ENCODE measurements at places on chromosomes 3 and 15.

DNA sequence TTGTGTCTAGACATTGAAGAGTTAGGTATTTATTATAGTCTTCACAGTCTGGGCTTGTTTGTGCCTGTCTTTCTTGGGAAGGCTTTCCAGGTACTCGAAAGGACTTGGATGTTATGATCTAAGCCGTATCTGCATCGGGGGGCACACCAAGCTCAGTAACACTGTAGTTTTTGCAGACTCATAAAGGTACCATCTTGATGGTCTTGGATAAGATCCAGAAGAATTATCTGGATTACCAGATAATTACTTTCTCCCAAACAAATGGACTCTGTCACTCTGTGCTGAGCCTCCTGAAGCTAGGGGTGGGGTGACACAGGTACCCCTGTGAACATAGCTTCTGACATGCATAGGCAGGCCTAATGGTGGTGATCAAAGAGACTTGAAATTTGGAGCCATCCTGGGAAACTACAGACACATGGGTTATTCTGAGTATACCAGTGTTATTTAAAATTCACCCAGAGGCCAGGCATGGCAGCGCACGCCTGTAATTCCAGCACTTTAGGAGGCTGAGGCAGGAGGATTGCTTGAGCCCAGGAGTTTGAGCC is 238.6 kb upstream of the TPM1 start:
- no peak for DNase-seq

DNA sequence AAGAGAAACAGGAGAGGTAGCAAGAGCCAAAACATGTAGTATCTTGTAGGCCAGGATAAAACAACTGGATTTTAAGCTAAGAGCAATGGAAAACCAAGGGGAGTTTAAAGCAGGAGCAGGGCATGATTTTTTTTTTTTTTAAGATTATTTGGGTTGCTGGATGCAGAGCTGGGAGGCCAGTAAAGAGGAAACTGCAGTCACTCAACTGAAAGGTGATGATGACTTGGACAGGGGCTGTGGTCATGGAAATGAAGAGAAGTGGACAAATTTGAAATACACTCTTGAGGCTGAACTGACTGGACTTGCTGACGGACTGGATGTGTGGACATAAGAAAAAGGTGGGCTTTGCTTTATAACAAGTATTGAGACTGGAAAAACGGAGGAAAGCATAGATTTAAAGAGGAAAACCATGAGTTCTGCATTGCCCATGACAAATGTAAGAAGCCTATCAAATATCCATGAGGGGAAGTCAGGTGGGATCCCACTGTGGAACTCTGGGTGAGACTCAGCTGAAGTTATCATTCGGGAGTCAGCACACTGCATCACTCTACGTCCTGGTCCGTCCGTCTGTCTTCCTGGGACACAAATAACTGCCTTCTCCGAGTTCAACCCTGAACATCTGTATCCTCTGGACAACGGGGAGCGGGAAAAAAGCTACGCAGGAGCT is 688 bp downstream of the XPC start:
- no peak for DNase-seq

DNA sequence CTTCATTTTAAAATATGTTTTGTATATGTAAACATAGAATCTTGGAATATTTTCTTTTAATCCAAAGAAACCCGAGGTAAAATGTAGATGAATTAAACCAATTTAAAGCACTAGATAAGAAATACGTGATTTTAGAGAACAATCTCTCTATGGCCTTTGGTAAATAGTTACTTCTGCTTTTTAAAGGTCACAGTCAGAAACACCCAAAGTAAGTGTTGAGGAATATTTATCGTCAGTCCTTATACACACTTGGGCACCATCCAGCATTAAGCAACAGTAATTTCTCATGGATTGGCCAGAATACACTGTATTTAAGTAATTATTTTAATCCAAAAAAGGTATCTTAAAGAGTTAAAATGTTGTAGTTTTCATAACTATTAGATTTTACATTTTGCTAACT is 713.2 kb downstream of the NLGN1 start:
- DNase-seq, result no peak

GRCh38 chr3:123785602-123786001 is 98.5 kb downstream of the MYLK start:
- DNase-seq, result no peak

- DNase-seq, result no peak
These were observed 130.8 kb downstream of the SNRK start for GRCh38 chr3:43417133-43417532.

DNA sequence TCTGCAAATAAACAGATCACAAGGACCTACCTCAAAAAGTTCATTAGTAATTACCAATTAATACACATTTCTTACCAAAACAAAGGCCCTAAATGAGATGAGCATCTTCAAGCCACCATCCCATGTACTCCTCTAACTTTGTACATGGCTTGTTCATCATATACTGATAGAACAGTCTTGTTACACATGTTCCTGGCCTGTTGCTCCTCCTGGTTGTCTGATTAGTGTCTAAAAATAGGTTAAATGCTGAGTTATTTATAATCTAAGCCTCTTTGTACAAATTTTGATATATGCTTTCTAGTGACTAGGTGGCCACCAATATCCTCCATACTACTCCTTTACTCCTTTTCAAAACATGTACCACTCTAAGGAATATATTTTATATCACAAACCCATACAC is 25.0 kb downstream of the TBC1D5 start:
- no peak for DNase-seq

GRCh38 chr3:46987743-46988401 is 8.4 kb downstream of the NBEAL2 start:
- DNase-seq, result peak; percentile 78

- DNase-seq, result no peak
These were observed 141.8 kb downstream of the ALDH1A2 start for GRCh38 chr15:57923750-57924149.

DNA sequence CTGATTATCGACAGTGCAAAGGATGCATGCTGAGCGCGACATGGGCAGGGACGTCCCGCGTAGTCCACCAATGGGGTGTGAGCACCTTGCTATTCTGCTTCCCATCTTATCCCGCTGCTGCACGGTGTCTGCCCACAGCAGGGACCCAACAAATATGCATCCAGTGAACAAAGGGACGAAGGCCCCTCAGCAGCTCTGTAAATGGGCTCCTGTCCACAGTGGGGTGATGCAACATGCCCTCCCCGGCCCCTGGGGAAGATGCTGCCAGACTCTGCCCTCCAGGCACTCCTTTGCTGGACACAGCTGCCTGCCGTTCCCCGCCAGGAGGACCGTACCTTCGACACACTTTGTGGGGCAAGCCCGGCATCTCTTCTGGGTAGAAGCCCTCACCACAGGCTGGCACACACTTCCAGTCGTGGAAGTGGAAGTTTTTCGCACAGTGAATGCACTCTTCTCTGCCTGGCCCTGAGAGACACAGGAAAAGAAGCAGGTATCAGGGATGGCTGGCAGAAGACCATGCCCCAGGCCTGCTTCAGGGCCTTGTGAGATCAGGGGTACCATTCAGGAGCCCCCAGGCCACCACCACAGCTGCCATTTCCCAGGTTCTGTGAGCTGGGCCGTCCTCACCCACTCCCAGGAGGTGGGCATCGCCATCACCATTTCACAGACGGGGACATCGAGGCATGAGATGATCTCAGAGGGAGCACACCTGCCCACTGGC is 18.2 kb upstream of the SNRPA1 start:
- DNase-seq, result no peak

DNA sequence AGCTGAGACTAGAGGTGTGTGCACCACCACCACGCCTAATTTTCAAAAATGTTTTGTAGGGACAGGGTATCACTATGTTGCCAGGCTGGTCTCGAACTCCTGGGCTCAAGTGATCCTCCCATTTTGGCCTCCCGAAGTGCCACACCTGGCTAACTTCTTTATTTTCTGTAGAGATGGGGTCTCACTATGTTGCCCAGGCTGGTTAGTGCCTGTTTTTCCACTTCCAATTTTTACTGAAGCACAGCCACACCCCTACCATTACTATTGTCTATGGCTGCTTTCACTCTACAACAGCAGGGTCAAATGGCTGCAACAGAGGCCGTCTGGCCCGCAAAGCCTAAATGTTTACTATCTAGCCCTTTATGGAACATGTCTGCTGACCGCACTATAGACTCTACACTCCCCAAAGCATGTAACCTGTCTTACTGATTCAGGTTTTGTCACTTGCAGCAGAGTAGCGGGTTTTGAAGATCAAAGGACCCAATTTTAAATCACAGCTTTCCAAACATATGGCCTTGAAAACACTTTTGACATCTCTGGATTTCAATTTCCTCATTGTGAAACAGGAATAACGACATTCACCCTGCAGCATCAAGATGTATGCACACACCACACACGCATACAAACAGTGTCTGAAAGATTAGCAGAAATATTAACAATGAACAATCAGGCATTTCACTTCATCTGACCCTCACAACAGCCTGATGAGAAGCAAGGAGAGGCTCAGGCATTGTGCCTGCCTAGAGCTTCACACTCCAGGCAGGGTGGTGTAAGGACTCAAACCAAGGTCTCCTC is 46.1 kb downstream of the SCAP start:
- no peak for DNase-seq

DNA sequence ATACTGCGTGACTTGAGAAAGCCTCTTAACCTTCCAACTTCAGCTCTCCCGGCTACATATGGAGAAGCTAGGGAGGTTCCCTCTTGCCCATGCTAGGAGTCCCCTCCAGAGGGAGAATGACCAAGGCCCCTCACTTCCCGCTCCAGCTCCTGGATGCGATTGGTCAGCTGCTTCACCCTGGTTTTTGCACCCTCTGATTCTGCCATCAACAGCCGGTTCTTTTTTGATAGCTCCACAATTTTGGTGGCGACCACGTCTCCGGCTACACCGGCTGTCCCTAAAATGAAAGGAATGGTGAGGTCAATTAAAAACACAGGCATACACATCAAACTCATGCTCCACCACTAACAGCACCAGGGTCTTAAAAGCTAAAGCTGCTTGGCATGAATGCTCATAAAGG is 20.6 kb downstream of the CCDC13 start:
- no peak for DNase-seq

- DNase-seq, result no peak
These were observed 37.7 kb upstream of the SLC41A3 start for GRCh38 chr3:126121632-126122031.

GRCh38 chr15:90291679-90292356 is 26.3 kb downstream of the NGRN start:
- DNase-seq, result peak; percentile 51

GRCh38 chr3:26011276-26011675 is 221.4 kb downstream of the OXSM start:
- DNase-seq, result no peak

- no peak for DNase-seq
These were observed 454.8 kb downstream of the SHQ1 start for GRCh38 chr3:72393455-72393854.

DNA sequence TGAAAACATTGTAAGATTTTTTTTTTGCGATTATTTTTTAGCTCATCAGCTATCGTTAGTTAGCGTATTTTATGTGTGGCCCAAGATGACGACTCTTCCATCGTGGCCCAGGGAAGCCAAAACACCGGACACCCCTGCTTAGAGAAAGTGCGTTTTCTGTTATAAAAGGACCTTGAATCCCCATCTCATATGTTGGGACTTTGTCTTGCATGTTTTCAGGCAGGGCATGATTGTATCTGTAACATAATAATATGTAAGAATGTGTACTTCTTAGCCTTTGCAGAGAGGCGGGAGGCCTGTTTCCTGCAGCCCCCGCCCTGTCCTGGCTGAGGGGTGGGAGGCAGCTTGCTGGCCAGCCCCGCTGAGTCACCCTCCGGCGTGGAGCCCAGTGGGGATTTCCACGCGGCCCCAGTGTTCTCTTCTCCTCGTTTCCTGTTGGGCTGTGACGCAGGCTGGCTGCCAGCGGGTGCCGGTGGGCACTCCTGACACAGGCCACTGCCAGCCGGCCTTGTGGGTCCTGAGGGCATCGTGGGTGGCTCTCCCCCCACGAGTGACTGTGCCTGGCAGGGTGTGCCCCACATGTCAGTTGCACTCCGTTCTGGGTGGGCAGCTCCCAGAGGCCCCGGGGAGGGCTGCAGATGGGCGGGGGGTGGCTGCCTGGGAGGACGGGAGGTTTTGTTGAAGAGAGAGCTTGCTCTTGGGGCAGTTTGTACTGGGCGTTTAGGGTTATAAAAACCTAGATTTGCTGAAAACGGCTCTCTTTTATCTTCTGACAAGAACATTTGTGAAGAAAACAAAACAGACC is 55.6 kb downstream of the SMAD3 start:
- no peak for DNase-seq

GRCh38 chr15:99371180-99372103 is 120.2 kb downstream of the LRRC28 start:
- DNase-seq, result no peak

GRCh38 chr15:85839643-85840042 is 44.9 kb upstream of the KLHL25 start:
- DNase-seq, result no peak

DNA sequence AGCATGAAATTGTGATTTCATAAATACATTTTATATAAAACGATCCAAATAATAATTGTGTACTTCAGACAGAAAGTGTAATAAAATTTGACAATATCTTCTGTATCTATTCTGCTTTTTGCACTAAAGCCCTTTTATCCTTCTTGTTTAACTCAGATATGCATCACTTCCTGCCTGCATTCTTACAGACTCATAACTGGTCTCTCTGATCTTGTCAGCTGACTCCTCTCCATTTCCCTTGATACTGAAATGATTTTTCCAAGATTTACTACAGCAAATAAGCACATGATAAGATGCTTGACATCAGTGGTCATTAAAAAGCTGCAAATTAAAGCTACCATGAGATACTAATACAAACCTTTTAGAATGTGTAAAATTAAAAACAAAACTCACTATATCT is 25.3 kb upstream of the SI start:
- DNase-seq, result no peak

- DNase-seq, result no peak
These were observed 8.6 kb downstream of the AQP9 start for GRCh38 chr15:58146749-58147148.

DNA sequence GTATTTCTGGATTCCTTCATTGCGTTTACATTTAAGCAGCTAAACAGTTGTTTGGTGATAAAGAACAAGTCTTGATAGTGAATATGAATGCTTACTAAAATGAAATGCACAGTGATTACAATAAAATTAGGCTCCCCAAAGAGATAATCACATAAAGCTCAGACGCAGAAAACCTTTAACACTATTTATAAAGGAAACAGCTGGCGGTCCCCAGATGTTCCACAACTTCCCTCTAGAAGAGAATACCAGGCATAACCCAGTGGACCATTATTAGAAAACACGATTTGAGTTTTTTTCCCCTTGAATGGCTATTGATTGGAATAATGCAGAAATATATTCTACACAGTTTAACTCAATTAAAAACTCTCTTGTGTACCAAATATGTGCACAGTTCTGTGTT is 573.2 kb downstream of the DIPK2A start:
- DNase-seq, result no peak
